ENCODE measurements at places on chromosomes 4 and X. TPM values are rescaled to one million over a fixed set of nuclear protein-coding genes. Genes with fewer than 3 reads are reported as not detected.

The PPA2 gene
- 98.6 TPM for total RNA-seq

The ASB5 gene
- not detected for total RNA-seq

The LONRF3 gene
- 1.3 TPM for total RNA-seq

The CLIC2 gene
- 0.26 TPM for total RNA-seq

The TLR10 gene
- total RNA-seq, result not detected

The TAF7L gene
- total RNA-seq, result not detected

DNA sequence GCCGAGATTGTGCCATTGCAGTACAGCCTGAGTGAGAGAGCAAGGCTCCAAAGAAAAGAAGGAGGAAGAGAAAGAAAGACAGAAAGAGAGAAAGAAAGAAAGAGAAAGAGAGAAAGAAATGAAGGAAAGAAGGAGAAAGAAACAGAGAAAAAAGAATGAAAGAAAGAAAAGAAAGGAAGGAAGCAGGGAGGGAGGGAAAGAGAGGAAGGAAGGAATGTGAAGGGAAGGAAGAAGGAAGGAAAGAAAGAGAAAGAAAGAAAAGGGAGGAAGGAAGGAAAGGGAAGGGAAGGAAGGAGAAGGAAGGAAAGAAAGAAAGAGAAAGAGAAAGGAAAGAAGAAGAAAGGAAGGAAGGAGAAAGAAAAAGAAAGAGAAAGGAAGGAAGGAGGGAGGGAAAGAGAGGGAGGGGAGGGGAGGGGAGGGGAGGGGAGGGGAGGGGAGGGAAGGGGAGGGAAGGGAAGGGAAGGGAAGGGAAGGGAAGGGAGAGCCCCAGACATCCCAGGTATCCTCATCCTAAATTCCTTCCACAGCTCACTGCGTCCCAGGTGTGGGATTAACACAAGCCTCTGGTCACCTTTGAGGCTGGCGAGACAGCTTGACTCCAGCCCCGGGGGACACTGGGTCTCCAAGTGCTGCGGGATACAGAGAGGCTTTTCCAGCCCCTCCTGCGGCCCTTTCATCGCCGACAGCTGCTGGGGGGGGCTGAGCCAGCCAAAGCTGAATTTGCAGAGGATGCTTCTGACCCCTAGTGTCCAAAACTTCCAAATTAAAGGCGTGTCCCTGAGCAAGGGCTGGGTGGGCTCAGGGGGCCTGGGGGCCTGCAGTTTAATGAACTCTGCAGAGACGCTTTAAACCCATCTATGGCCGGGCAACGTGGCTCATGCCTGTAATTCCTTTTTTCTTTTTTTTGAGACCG is 24.2 kb upstream of the CSF2RA start:
- no peak overlapping the region for H3K4me3 ChIP-seq
- DNase-seq, result no peak
- no peaks in the 10 kb centered on the region for H3K36me3 ChIP-seq
- no peaks in the 10 kb centered on the region for H3K27me3 ChIP-seq
- H3K27ac ChIP-seq, result no peak overlapping the region

- no peaks in the 10 kb centered on the region for H3K27me3 ChIP-seq
- H3K27ac ChIP-seq, result no peak overlapping the region
- DNase-seq, result no peak
- H3K4me1 ChIP-seq, result no peaks in the 10 kb centered on the region
- no peaks in the 10 kb centered on the region for H3K36me3 ChIP-seq
- no peak overlapping the region for H3K4me3 ChIP-seq
These were observed 374.1 kb downstream of the FAT4 start for GRCh38 chr4:125688841-125689240.

GRCh38 chr4:16508968-16509367 is 282.7 kb upstream of the TAPT1 start:
- no peak for DNase-seq
- H3K36me3 ChIP-seq, result no peaks in the 10 kb centered on the region
- no peak overlapping the region for H3K27ac ChIP-seq

- no peak overlapping the region for H3K27ac ChIP-seq
- H3K36me3 ChIP-seq, result no peaks in the 10 kb centered on the region
- no peak for DNase-seq
- no peaks in the 10 kb centered on the region for H3K4me1 ChIP-seq
- no peak overlapping the region for H3K4me3 ChIP-seq
These were observed 1141.5 kb downstream of the PCDH18 start for GRCh38 chr4:136390824-136391223.

GRCh38 chrX:21620234-21620633 is 37.9 kb downstream of the KLHL34 start:
- no peaks in the 10 kb centered on the region for H3K4me1 ChIP-seq
- no peak for DNase-seq
- H3K27ac ChIP-seq, result no peak overlapping the region

DNA sequence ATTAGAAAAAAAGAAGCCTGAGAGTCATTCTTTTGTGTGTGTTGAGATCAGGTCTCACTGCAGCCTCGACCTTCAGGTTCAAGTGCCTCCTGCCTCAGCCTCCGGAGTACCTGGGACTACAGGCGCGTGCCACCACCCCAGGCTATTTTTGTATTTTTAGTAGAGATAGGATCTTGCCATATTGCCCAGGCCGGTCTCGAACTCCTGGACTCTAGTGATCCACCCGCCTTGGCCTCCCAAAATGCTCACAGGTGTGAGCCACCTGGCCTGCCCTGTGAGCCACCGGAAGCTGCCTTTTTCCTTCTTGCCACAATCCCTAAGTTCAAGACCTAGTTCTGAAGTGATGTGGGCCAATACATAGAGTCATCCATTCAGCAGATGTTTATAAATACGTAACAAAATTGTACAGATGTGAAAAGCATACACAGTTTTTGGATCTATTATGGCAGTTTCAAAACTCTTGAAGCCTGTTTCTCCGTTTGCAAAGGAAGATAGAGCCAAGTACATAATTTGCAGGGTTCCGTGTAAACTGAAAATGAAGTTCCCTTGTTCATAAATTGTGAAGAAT is 536 bp upstream of the CTSO start:
- H3K27ac ChIP-seq, result peak overlapping the region; percentile 82
- no peak for DNase-seq
- H3K36me3 ChIP-seq, result no peaks in the 10 kb centered on the region
- H3K4me3 ChIP-seq, result peak overlapping the region; percentile 80

- H3K27ac ChIP-seq, result no peak overlapping the region
- DNase-seq, result no peak
- no peaks in the 10 kb centered on the region for H3K4me1 ChIP-seq
These were observed 301.6 kb downstream of the NAF1 start for GRCh38 chr4:162865102-162865501.

GRCh38 chr4:149595500-149595899 is 220.1 kb downstream of the IQCM start:
- no peaks in the 10 kb centered on the region for H3K27me3 ChIP-seq
- no peak overlapping the region for H3K27ac ChIP-seq
- no peak for DNase-seq

GRCh38 chrX:47247999-47248320 is 15.2 kb downstream of the USP11 start:
- no peak for DNase-seq
- H3K27me3 ChIP-seq, result no peaks in the 10 kb centered on the region
- H3K27ac ChIP-seq, result no peak overlapping the region
- H3K36me3 ChIP-seq, result no peaks in the 10 kb centered on the region
- no peak overlapping the region for H3K4me3 ChIP-seq

GRCh38 chrX:69238887-69239231 is 73.6 kb upstream of the PJA1 start:
- H3K27ac ChIP-seq, result no peak overlapping the region
- H3K4me3 ChIP-seq, result no peak overlapping the region
- no peaks in the 10 kb centered on the region for H3K4me1 ChIP-seq

DNA sequence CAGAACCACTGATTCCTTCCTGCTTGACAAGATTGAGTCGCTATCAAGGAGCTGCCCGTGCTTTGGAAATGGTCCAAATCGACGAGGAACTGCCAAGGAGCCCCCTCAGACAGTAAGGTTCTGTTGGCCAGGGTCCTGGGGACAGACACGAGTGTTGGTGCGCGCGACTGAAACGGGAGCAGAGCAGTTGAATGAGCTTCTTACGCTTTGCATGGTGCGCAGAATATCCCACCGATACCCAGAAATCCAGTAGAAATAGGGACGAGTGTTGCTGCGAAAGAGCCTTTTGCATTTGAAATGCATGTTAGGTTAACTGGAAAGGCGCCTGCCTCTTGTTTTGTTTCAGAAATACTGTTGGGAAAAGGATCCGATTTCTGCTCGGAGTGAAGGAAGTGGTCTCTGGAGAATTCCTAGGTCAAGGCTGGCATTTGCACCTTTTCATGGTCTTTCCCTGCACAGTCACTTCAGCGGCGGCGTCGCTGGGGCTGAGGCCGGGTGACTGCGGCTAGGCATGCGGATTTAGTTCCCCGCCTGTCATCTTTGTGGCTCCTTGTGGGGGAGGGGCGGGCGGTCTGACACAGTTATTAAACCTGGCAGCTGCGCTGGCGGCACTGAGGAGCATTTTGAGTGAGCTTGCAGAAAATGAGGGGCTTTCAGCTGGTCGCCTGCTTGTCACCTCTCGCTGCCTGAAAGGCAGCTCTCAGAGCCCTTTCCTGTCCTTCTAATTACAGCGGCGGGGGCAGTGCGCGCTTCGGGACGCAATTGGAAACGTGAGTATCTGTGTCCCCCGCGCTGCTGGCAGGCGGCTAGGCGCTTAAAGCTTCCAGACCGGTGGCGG is 51.5 kb upstream of the TRIM2 start:
- H3K4me1 ChIP-seq, result peaks cover 13% of the 10 kb centered on the region
- H3K36me3 ChIP-seq, result no peaks in the 10 kb centered on the region
- H3K27ac ChIP-seq, result no peak overlapping the region

DNA sequence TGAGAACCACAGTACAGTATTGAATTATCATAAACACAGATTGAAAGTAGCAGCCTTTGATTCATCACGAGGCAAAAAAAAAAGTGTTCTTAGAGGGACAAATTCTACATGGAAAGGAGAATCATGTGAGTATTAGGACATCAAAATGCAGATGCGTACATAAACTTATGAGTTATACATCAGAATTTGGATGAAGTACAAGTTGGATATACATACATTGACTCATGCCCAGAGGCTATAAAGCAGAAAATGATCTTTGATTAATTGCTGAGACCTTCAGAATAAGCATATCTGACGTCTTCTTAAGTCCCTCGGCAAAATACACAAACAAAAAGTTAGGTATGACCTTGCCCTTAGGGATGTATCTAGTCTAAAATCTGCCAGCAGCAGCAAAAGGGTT is 206.4 kb downstream of the LDB2 start:
- H3K27me3 ChIP-seq, result no peaks in the 10 kb centered on the region
- no peaks in the 10 kb centered on the region for H3K4me1 ChIP-seq
- DNase-seq, result no peak
- H3K4me3 ChIP-seq, result no peak overlapping the region
- no peaks in the 10 kb centered on the region for H3K36me3 ChIP-seq

- H3K27me3 ChIP-seq, result no peaks in the 10 kb centered on the region
- H3K36me3 ChIP-seq, result peaks cover 9% of the 10 kb centered on the region
- H3K27ac ChIP-seq, result peak overlapping the region; percentile 40
- peak overlapping the region; percentile 47 for H3K4me3 ChIP-seq
- peaks cover 96% of the 10 kb centered on the region for H3K4me1 ChIP-seq
- no peak for DNase-seq
These were observed 6.7 kb downstream of the CD99 start for GRCh38 chrX:2697741-2698299.

DNA sequence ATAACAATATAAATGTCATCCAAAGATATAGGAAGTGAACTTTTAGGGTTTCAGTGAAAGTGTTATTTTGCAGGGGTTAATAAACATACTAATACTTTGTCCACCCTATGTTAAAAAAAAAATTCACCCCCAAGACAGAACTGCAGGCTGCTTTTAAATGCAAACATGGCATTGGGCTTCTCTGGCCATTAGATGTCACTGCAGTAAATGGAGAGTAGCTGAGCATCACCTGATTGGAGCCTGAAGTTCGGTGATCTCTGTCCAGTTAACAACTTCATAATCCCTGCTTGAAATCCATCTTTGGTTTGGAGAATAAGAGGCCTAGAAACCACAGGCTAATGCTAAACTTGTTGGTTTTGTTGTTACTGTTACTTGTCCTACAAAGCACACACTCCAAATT is 18.7 kb downstream of the SLC25A43 start:
- no peaks in the 10 kb centered on the region for H3K4me1 ChIP-seq
- no peak for DNase-seq
- H3K4me3 ChIP-seq, result no peak overlapping the region
- H3K36me3 ChIP-seq, result no peaks in the 10 kb centered on the region
- no peak overlapping the region for H3K27ac ChIP-seq

- H3K27me3 ChIP-seq, result no peaks in the 10 kb centered on the region
- DNase-seq, result no peak
- no peak overlapping the region for H3K4me3 ChIP-seq
- H3K4me1 ChIP-seq, result no peaks in the 10 kb centered on the region
- no peaks in the 10 kb centered on the region for H3K36me3 ChIP-seq
- no peak overlapping the region for H3K27ac ChIP-seq
These were observed 33.1 kb upstream of the SLC7A11 start for GRCh38 chr4:138275216-138275615.
